ENCODE measurements at places on chromosomes 6 and 20. TPM values are rescaled to one million over a fixed set of nuclear protein-coding genes. Genes with fewer than 3 reads are reported as not detected.

Gene FOXS1
- 0.83 TPM for total RNA-seq

Gene ETV7
- total RNA-seq = not detected

Gene HLA-A
- 93.3 TPM for total RNA-seq

Gene OR12D3
- total RNA-seq = not detected

Gene ANKEF1
- 6.8 TPM for total RNA-seq

Gene KIF25
- not detected for total RNA-seq
